ENCODE measurements at places on chromosomes 7 and 10.

DNA sequence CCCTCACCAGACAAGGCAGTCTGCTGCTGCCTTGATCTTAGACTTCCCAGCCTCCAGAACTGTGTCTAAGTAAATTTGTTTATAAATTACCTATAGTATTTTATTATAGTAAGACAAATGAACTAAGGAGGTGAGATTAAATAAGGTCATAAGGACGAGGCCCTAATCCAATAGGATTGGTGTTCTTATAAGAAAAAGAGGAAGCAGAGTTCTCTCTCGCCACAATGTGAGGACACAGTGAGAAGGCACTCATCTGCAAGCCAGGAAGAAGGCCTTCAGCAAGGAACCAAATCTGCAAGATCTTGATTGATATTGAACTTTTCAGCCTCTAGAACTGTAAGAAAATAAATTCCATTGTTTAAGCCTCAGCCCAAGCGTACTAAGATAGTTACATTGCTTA, 6.1 kb upstream of the ZNF438 start:
- DNase-seq: no peak

DNA sequence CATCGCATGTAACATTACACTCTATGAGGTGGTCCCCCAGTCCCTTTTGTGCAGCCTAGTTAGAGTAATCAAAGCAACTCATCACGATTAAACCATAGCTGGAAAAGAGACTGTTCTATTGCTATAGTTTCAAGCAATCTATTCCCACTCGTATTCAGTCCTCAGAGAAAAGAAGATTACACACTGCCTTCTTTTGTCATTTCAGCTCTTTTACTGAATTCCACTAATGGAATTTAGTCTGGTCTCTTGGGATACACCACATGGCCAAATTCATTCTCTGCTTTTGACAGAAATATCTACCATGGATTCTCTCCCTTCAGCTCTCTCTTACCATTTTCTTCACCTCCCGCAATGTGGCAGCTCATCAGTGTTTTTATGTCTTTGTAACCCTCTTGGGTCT, 108.9 kb upstream of the HDAC9 start:
- no peak for DNase-seq

GRCh38 chr7:138374119-138374693, 85.9 kb upstream of the TRIM24 start:
- DNase-seq: no peak

DNA sequence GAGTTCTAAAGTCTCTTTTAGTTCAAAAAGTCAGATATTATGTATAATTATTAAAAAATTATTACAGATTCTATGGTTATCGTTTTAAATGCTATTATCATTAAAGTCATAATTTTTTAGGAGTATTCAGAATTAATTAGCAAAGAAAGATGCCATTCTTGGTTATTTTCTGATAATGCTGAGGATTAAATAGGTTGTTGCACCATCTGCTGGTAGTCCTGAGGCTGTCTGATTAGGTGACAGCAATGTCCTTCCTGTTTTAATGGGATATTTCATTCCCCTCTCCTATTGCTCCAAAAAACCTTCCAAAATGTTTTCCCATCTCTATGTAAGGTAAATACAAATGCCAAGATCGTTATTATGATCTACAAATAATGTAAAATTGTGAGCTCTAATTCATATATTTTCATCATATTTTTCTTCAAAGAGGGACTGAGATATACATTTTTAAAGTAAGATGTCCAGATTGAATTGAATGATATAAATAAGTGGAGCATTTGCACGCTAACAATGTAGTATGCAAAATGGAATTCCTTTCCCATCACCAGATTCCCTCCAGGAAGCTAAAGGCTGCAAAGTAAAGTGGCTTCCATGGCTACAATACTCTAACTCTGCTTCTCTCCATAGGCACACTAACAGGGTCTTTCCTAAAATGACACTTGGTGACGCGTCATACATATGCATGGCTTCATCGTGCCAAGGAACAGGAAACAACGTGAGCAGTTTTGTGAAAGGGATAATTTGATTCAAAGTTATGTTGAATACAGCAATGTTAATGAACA, 58.8 kb upstream of the AKR1E2 start:
- no peak for DNase-seq

GRCh38 chr7:26216049-26216448, 14.5 kb downstream of the CBX3 start:
- DNase-seq: no peak

DNA sequence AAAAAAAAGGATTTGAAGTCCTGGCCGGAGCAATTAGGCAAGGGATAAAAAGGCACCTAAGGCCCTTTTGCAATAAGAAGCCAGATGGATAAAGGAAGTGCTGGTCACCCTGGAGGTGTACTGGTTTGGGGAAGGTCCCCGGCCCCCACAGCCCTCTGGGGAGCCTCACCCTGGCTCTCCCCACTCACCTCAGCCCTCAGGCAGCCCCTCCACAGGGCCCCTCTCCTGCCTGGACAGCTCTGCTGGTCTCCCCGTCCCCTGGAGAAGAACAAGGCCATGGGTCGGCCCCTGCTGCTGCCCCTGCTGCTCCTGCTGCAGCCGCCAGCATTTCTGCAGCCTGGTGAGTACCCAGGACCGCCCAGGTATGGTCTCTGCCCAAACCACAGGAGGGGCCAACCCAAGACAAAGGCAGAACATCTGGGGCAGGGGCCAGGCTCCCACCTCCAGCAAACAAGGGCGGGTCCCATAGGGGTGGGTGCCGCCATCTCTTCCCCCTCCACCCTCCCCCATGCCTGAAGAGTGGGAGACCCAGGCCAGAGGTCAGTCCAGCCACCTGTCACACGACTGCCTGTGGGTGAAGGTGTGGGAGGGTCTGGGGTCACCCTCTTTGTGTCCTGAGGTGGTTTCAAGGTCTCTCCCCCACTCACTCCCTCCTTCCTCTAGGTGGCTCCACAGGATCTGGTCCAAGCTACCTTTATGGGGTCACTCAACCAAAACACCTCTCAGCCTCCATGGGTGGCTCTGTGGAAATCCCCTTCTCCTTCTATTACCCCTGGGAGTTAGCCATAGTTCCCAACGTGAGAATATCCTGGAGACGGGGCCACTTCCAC, at the start of gene PILRB:
Gene PILRB, plus strand, starts transcription at position 91 of the 830 bp plus-strand sequence. Its CDS starts 186 bp downstream, at position 277.
- no peak for DNase-seq

DNA sequence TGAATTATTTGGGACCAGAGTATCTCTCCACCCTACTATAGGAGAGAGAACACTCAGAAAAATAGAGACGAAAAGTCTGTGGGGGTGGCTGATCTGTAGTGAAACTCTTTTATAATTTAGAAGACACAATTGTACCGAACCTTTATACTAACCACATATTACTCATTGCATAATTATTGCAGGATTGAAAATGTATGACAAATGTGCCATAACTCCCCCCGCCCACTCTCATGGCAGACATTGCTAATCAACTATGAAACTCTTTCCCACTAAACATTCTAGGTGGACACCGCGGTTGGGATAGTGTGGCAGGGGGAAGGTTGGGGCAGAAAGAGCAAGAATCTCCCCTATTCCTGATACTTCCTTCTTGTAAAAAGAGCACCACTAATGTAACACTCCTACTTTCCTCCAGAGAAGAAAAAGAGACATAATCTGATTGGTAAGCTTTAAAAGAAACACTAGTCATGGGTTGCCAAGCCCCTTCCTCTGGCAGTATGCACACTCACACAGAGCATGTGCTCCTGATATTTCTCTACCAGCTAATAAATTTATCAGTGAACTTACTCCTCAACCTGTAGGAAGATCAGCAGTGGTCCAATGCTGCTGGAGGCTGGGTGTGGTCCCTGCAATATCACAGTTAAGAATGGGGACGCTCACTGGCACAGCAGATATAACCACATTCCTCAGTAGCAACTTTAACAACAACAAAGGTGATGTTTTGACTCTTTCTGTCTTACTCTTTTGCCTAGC, 18.7 kb upstream of the ARID5B start:
- peak; percentile 39 for DNase-seq

GRCh38 chr10:58457761-58458616, 54.7 kb upstream of the BICC1 start:
- DNase-seq: no peak

DNA sequence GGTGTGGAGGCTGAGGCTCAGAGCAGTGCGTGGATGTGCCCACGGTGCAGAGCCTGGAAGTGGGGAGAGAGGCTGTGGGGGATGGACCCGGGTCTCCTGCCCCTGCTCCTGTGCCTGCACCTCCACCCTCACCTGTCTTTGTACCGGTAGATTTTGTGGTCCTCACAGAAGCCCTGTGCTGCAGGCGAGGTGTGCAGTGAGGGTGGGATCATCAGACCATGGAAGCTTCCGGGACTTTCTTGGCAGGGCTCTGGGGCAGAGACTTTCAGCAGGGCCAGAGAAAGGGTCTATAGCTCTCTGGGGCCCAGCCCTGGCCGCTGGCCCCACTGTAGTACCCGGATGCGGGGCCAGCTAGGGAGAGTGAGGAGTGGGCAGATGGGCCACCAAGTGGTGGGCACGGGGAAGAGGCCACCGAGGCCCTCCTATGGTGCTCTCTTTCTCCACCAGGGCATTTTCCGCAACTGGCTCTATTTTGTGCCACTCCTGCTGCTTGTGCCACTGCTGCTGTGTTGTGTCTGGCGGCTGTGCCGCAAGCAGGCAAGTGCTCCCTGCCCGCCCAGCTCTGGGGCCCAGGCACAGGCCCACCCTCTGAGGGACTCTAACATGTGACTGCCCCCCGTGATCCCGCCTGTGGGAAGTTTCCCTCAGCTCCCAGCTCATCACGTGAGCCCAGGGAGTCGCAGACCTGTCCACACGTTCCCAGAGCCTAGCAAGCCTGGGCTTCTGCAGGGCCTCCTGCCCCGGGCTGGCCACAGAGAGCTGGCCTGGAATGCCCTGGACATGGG, 22.1 kb downstream of the ANTXRL start:
- no peak for DNase-seq

DNA sequence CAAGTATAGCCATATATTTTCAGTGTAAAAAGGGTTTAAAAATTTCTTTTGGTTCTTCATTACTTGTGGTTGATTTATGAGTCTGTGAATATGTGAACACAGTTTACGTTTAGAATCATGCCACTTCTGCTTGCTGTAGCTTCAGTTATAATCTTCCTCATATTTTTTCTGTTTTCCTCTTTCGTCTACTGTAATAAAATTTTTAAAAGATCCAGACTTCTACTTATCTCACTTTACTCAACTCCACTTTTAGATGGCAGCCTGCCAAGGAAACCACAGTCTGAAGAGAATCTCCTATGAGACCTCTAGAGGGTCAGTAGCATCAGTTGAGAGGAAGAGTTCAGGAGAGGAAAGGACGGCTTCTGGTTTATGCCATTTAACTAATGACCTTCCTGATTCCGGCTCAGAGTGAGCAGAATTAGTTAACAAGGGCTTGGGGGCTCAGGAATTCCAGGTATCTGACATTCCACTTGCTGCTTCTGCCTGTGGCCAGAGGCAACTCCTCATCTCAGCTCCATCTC, 21.4 kb downstream of the CREB5 start:
- no peak for DNase-seq

DNA sequence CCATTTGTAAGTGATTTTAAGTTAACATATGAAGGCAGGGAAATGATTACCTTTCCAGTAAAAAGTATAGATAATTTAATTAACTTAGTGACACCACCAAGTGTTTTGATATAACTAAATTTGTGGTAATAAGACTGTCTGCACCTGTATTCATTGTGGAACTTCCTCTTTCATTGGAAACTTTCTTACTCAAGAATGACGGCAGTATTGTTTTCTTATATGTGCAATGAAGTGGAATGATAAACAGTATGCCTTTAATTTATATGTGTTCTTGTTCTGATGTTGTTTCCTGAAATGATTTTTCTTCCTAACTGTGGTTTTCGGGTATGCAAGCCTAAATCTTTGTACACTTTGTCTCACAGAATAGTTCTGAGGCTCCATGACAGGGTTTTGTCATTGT, 46.4 kb downstream of the CASD1 start:
- no peak for DNase-seq

DNA sequence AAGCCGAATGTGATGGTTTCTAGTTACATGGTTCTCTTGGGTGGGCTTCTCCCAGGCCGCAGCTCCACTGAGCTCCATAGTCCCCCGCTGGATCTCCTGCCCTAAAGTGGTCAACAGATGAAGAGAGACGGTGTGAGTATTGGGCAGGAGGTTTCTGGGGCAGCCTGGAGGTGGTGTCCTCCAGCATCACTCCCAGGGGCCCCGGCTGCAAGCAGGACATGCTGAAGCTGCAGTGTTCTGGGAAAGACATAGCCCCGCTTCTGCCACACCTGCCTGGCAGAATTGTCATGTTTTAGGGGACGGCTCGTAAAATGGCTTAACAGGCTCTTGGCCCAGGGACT, 40.4 kb downstream of the CALML3 start:
- DNase-seq: no peak

- DNase-seq: no peak
Observed at GRCh38 chr7:150398108-150398964, 19.2 kb downstream of the ZNF775 start.

DNA sequence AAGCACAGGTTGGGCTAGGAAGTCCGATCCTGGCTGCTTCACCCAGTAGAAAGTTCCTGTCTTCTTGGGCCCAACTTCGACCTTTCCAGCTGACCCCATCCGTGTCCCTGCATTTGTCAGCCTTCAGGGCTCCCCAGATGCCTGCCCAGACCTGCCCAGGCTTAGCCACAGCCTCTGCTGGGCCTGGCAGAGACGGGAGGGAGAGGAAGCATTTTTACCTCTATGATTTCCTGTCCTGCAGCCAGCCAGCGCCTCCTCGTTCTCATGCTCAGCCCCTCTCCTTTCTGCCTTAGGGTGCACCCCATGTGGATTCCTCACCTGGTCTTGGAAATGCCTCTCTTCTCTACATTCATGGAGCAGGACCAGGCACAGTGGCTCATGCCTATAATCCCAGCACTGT, 3.7 kb downstream of the METTL27 start:
- DNase-seq: no peak

DNA sequence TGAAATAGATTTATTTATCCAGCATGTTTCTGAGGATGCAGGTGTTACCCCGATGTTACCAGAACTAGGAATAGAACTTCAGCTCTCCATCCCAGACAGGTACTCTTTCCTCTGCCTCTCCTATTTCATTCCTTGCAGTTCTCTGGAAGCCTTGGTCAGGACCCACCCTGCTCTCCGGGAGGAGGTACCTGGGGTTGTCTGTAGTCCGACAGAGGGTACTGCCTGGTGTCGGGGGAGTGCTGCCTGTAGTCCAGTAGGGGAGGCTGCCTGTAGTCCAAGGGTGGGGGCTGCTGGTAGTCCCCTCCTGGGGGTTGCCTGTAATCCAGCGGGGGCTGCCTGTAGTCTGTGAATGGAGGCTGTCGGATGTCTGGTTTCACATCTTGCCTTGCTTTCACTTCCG, 328.4 kb downstream of the PHTF2 start:
- DNase-seq: no peak

DNA sequence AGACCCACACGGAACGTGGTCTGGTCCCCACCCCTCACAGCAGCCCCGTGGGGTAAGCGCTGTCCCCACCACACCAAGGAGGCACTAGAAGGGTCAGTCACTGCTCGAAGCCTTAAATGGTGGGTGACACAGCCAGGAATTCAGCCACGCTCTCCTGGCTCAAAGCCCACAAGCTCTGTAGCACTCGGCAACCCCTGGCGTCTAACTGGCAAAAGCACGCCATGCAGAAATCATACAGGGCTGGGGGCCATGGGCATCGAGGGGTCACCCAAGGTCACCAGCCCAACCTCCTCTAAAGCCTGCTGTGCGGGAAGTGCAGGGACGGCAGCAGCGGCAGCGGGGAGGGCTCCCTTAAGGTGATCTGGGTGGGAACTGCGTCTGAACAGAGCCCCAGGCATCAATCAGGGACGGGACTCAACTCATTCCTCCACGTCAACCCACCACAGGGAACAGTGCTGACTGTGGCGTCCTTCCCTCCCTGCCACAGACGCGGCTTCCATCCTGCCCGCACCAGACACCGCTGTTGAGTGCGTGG, 7.8 kb downstream of the GPER1 start:
- DNase-seq: no peak

- DNase-seq: no peak
Observed at GRCh38 chr7:83947260-83947659, 247.3 kb downstream of the SEMA3A start.

- DNase-seq: no peak
Observed at GRCh38 chr7:69625238-69625637, 27.0 kb downstream of the AUTS2 start.

Data from stimulated activated naive B cell treated with anti-CD40 and anti-IgM and Interleukin-4, amounts not matched to agents 10 μg/mL and 1 μg/mL and 100 μg/mL, for 72 hours (primary cell).